RPMI7951 (cell line): ENCODE measurements at places on chromosomes 3 and 15. TPM values are rescaled to one million over a fixed set of nuclear protein-coding genes. Genes with fewer than 3 reads are reported as not detected.

DNA sequence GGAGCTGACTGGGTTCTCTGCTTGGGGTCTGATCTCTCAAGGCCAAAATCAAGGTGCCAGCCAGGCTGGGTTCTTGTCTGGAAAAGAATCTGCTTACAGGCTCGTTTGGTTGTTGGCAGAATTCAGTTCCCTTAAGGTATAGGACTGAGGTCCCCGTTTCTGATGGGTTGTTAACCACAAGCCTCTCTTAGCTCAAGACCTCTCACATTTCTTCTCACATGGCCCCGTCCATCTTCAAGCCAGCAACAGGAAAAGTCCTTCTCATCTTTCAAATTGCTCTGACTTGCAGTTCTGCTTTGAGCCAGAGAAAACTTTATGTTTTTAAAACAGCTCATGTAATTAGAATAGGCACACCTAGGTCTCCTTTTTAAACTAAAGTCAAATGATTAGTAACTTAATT, 20.4 kb downstream of the UACA start:
- peak; percentile 57 for DNase-seq

- DNase-seq: peak; percentile 54
Observed at GRCh38 chr3:193132964-193133363, 108.1 kb upstream of the PLAAT1 start.

GRCh38 chr3:72816862-72817355, 31.3 kb downstream of the SHQ1 start:
- DNase-seq: no peak

GOLGA8R gene
- 0.24 and 0.39 TPM in 2 replicates for total RNA-seq

- DNase-seq: no peak
Observed at GRCh38 chr3:185517387-185518130, 18.7 kb upstream of the TMEM41A start.

DNA sequence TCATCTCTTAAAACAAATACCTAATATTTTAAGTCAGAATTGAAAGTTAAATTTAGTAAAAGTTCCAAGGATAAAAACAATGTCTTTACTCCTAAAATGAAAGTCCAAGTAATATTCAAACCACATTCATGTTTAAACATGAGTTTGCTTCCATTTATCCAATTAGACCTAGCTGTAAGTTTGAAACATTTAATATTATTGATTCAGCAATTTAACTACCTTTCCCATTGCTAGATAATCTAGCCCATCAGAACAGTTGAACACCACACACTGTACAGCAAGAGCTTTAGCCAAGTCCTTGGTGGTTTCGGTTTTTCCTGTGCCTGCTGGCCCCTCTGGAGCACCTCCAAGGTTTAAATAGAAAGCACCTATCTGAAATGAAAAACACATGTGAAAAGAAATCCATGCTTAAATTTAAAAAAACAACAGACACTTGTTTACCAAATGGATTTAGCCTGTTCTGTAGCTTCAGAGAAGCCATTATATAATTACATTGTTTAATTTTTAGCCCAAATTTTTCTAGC, 97.8 kb downstream of the DNAH12 start:
- peak; percentile 93 for DNase-seq

GRCh38 chr3:19644405-19644804, 289.6 kb downstream of the EFHB start:
- DNase-seq: no peak

FETUB gene
- not detected in 2 replicates for total RNA-seq

- DNase-seq: no peak
Observed at GRCh38 chr3:37537914-37538691, 323.6 kb upstream of the CTDSPL start.

DNA sequence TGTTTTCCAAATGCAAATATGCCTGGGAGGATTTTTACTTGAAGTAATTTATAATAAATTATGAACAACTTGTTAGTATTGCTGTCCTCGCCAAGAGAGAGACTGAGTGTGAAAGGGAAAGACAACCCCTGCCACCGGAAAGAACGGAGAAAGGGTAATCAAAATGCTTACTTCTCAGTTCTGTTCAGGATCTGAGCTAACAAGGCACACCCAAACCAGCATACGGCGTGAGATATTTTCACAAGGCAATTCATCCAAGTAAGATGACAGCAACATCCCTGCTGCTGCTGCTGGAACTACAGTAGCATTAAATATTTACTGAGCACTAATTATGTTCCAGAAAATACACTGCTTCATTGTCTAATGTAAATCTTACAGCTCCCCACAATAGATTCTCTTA, 96.1 kb downstream of the KBTBD8 start:
- no peak for DNase-seq

DNA sequence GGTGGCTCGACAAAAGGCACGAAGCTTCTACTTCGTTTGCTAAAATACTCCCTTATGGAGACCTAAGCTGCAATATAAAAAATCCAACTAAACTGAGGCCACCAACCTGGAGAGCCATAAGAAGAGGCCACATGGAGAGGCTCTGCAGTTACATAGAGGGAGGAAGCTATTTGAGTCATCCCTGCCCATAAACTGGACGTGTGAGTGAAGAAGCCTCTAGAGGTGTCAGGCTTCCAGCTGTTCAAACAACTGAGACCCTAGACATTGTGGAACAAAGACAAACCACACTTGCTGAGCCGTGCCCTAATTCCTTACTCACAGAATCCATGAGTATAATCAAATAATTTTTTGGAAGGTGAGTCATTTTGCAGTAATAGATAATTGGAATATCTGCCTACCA, 50.2 kb upstream of the GMNC start:
- DNase-seq: no peak

TIMP4 gene
- 0.10 TPM in 1 of 2 replicates, not detected in the other for total RNA-seq

DNA sequence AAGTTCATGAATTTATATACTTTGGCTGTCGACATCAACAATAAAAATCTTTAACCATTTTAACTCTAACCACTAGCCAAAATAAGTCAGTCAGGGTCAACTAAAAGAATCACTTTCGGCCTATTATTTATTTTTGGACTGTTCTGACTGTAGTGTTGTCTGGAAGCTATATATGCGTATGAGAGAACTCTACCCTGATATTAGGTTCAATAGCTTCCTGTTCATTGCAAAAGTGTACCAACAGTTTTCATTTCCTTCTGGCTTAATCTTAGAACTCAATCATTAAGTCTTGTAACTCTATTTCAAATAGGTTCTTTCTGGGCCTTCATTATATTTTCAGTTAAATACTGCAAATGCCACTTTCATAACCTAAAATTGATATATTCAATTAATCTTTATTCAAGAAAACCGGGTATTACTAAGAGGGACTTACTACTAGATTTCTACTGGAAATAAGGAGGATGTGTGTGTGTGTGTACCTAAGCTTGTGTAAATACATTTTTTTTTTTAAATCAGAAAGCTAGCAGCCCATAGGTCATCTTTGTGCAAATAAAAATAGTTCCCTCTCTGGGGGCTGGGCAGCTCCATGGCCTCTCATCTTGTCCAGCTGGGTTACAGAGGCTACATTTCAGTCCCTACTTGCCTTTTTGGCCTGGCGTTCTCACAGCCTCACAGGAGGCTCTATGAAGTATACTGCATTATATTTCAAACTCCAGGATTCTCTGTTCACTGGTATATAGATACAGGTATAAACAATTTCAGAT, 5.8 kb downstream of the SERPINI2 start:
- DNase-seq: no peak

GRCh38 chr3:127068111-127068810, 85.3 kb downstream of the PLXNA1 start:
- DNase-seq: no peak

DNA sequence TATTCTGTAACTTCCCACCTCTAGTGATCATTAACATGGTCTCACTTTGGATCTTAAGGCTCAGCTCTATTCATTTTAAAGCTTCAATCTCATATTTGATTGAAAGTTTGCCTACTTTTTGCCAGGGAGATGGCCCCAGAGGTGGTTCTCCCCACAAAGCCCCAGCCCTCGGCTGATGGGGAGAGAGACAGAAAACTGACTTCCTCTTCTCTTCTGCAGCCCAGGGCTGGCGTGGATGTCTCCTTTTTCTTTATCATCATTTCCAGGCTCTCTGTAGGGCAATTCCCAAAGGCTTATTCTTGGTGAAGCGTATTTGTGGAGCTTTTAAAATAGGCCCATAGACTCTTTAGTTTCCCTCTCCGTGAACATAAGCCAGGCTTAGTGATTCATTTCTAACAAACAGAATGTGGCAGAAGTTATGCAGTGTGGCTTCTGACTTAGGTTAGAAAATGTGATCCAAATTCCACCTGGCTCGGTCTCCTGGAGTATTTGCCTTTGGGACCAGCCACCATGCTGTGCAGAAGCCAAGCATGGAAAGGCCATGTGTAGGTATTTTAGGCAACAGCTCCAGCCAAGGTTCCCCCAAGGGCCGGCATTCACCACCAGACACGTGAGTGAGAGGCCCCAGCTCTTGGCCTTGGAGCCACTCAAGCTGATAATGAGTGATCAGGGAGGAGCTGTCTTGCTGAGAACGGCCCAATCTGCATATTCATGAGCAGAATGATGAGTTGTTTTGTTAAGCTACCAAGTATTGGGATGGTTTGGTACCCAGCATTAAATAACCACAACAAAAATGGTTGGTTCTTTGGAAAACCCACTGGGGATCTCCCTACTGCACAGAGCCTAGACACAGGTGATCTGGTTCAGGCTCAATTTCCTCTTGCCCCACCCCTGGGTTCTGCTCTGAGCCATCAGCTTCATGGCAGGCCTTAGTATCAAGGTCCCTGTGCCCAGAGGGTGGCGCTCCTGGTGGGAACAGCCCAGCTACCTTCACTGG, 353.2 kb upstream of the PROK2 start:
- no peak for DNase-seq
